AG09319 (cell line): ENCODE measurements at places on chromosomes 2 and 18.

DNA sequence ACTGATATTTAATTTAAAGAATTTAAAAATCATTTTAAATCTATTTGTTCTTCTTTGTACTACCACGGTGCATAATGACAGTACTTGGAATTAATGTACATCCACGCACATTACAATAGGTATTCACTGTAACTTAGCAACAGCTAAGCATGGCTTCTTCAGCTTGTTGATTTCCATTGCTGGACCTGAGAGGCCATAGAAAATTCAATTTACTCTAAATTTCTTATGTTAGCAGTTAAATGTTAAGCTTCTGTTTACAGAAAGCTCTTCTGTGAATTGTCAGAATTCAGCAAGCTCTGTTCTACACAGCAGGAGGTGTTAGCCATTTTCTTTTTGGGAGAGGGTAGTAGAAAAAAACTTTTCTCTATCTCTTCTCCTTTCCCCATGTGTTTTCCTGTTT lies 1149.3 kb upstream of the CDH2 start:
- DNase-seq: no peak

DNA sequence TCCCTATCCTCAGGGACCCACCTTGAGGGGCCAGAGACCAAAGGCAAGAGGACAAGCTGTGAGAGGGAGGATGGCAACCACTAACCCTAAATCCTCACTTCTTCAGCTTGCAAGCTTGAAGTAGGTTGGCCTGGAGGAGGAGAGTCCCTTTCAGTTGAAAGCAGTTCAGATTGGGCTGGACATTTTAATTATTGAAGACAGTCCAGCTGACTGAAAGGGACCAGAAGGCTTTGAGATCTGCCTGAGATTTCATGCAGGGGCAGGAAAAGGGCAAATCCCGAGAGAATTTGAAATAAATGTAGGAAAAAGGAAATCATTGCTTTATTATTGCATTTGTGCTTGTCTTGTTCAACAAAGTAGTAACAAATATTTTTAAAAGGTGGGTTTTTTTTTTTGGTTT lies 118.9 kb upstream of the STON1 start:
- DNase-seq: no peak

GRCh38 chr2:12402440-12403139 lies 314.1 kb upstream of the TRIB2 start:
- DNase-seq: no peak

DNA sequence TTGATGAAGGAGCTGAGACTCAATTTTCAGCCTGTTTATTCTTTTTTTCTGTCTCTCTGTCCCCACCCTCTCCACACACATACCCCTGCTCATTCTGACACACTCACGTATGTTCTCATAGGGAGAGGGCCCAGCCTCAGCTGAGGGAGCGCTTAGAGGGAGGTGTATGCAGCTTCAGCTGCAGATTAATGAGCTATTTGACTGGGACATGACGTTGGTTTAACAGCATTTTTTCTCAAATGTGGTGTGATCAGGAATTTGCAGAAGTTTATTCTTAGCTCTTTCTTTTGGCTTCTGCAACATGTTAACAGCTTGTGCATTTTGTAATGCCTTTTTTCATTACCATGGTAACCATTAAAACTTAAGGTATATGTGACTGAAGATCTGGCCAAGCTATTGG lies 1547.1 kb upstream of the PIK3C3 start:
- DNase-seq: no peak

DNA sequence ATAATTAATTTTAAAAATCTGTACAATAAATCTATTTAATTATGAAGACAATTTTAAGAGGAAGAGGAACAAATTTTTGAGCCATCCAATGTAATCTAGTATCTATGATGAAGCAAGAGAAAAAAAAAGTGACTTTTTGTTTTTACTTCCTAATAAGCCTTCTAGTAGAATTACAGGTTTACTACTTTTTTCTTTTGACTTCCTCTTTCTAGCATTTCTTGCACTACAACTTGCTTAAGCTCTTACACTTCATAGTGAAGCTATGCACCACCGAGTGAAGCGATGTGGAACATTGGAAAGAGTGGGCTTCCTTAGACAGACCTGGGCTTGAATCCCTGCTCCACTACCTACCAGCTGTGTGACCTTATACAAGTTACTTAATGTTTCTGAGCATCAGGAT lies 2.1 kb downstream of the SERPINB2 start:
- no peak for DNase-seq

DNA sequence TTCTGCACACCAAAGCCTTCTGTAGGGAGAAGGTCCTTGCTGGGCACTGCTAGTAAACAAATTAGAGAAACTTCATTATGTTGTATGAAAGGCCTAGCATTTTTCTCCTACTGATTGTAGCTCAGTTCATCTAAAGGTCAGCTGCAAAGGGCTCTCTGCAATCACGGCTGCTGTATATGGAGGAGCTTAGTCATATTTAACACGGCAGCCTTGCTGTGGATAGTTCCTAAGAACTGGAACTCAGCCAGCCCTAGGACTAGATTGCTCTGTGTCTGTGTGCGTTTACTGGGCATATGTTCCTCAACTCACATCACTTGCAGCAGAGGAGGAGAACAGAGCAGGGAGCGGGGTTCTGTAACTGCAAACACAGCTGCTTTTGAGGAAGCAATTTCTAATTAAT lies 1103.9 kb upstream of the KLHL29 start:
- DNase-seq: no peak

GRCh38 chr2:11102956-11103860 lies 52.1 kb upstream of the SLC66A3 start:
- DNase-seq: no peak

GRCh38 chr2:74537140-74537539 lies 7.4 kb downstream of the HTRA2 start:
- DNase-seq: no peak

DNA sequence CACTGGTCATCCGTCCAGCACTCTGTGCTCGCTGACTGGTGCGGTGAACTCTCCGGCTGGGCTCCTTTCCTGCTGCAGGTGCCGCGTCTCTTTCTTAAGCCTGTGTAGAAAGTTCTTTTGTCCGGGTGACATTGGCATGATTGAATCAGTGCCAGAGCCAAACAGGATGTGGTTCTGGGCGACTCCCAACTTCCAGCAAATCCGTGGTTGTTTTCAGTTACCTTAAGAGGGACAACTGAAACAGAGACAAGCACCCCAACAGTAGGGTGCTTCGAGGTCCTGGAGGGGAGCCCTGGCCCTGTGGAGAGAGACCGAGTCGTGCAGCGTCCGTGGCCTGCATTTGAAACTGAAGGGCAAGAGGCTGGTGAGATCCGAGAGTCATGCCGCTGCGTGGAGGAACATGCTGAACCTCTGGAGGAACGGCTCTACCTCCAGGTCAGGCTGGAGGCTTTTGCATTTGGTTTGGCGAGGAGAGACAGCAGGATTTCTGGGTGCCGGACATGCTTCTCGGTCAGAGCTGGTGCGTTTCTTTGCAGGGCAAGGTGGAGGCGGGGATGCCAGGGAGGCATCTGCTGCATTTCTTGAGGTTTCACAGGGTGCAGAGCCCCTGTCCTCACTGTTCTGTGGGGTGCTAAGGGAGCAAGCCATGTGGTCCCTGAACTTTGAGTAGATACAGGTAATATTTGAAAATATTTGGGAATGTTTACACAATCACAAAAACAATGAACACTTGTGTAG lies 26.8 kb downstream of the SH3BP4 start:
- no peak for DNase-seq

GRCh38 chr2:111185361-111186022 lies 64.8 kb downstream of the BCL2L11 start:
- no peak for DNase-seq

GRCh38 chr2:44275927-44276303 lies 635 bp downstream of the SLC3A1 start:
- DNase-seq: no peak

- DNase-seq: no peak
Measured at GRCh38 chr2:45253151-45253550, 243.9 kb upstream of the SIX2 start.

DNA sequence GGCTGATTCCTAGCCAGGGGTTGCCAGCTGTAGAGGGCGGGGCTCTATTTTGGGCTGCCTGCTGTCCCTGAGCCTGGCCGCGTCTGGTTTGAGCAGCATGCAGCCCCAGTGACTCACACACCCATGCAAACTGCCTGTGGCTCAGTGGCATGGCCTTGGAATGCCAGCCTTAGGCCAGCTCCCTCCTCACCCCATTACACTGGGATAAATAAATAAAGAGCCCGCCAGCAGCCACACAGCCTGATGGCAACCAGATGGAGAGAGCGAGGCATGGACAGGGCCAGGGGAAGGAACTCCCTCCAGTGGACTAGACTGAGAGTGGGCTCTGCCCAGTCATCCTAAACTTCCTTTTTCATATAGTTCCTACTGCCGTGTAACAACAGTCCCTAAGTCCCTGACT lies 18.3 kb downstream of the NHEJ1 start:
- DNase-seq: peak; percentile 90

- no peak for DNase-seq
Measured at GRCh38 chr2:223996391-223996790, 39.1 kb downstream of the MRPL44 start.

- no peak for DNase-seq
Measured at GRCh38 chr2:129775952-129776653, 203.4 kb upstream of the RAB6C start.

DNA sequence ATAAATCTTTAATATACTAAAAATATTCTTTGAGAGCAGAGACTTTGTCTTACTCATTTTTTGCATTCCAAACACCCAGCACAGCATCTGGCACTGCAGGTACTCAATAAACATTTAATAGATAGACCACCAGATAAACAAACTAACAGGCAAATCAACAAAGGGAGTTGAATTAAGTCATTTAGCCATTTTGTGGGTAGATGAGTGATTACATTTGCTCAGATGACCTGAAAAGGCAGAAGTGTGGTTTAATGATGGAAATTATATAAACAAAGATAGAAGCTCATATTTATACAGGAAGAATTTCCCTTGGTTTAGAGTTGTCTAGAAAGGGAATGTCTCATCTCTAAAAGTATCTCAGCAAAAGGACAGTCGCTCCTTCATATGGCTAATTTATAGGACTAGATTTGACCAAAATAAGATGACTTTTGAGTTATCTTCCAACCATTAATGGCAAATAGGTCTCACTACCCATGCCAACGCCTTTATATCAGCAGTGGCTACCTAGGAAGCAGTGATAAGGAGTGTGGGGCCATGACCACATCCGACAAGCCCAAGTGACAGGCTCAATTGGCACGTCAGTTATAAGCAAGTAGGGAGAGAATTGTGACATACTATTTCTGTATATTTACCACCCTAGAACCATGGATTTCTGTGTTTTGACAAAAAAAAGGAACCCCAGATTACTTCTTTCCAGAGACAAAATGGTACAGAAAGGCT lies 173.5 kb downstream of the ATAD2B start:
- no peak for DNase-seq

- DNase-seq: no peak
Measured at GRCh38 chr18:55477499-55477859, 110.5 kb downstream of the TCF4 start.

DNA sequence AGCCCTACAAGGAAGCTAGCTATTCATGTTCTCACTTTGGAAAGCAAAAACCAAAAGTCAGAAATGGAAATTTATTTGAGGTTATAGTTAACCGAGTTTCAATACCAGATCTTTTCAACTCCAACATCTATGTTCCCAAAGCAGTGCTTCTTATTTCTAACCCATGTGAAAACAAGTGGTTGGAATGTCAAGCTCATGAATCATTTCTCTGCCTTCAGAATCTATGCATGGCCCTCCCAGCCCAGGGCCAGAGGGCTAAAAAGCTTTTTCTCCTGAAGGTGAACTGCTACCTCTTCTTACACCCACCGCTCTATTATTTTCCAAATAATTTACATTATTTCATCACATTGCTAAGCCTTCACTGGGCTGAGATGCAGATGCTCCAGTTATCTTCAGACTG lies 158.4 kb downstream of the SP3 start:
- no peak for DNase-seq

- DNase-seq: no peak
Measured at GRCh38 chr2:205836477-205837221, 154.3 kb downstream of the NRP2 start.

GRCh38 chr2:19360966-19361321 lies 2.5 kb upstream of the OSR1 start:
- no peak for DNase-seq

DNA sequence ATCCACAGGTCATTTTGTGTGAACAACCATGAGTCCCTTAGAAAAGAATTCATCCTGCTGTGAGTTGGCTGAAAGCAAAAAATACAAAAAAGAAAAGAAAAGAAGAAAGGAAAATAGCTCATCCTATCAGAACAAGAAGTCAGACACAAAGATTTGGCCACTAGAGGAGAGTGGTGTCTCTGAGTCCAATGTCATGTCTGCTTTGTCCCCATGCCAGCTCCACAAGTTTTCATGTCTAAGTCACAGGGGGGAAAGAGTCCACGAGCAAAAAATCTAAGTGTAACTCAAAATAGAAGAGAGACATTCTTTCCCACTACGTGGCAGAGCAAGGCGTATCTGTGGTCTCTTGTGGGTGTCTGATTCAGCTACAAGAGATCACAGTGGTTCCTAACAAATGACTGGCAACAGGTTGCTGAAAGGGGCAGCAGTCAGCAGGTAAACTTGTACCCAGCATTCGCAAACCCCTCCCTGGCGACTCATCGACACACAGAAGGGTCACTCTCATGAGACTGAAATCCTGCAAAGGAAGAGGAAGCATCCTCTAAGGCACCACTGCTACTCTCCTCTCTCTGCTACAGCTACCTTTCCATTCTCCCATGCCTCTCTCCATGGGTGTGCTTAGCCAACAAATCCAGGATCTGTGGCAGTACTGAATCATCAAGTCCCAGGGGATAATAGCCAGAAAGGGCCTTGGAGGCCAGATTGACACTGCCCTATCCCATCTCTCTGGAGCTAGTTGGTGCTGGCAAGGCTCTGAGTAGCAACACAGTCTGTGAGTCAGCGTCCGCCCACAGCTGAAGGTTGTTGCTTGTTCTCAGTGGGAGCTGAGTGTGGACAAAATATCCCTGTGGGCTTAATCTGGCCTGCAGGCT lies 123.0 kb upstream of the SLC39A10 start:
- peak; percentile 53 for DNase-seq

GRCh38 chr2:216588861-216589710 lies 44.1 kb upstream of the IGFBP2 start:
- DNase-seq: no peak

GRCh38 chr2:36982467-36982866 lies 16.1 kb upstream of the STRN start:
- no peak for DNase-seq

DNA sequence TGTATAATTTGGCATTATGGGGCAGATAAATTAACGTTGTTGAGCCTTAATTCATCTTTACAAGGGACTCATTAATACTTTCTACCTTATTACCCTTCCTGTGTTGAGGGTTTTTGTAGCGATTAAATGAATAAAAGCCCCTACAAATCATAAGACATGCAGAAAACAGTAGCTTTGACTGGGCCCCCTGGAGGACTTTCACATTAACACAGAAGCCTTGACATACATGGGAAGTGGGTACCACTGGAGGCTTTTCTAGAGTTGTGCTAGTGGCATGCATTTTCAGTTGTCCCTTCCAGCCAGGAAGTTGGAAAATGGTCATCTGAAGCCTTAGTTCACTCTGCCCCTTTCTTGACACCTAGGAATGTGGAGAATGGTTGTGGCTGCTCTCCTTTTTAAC lies 30.2 kb downstream of the MTA3 start:
- no peak for DNase-seq

- DNase-seq: no peak
Measured at GRCh38 chr18:76055578-76055977, 439.5 kb downstream of the ZNF516 start.
